ENCODE measurements at places on chromosomes 2 and 18.

- DNase-seq = no peak
Observed at GRCh38 chr2:8408560-8409460, 273.0 kb upstream of the ID2 start.

DNA sequence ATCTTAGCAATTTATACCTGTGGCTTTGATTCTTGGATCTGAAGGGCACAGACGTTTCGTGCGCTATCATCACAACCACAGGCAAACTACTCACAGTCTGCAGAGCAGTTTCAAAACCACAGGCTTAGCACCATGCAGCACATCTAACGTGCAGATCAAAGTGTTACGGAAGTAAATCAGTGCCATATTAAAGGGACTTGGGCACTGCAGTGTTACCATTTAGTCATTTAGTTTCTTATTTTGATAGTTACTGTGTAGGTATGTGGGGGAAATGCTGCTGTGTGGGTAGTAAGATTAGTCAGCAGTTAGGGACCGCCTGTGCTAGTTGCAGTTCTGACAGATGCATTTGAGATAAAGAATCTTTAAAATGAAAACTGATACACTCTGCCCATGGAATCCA lies 384.0 kb downstream of the NBAS start:
- peak; percentile 87 for DNase-seq

DNA sequence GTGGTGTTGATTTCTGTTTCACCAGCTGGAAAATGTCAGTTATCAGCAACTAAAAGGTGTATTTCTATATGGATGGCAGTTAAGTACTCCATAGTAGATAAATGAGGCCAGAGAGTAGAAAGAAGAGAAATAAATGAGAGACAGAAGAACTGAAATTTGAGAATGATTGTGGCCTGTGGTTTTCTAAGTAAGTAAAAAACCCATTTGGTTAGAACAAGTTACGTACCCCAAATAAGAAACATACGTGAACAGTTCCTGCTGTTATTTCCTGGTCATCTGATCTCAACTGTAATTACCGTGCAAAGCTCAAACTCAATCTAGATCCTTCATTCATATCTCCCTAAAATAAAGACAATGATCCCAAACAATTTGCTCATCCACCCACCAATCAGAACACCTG lies 181.3 kb downstream of the PID1 start:
- DNase-seq = peak; percentile 34

DNA sequence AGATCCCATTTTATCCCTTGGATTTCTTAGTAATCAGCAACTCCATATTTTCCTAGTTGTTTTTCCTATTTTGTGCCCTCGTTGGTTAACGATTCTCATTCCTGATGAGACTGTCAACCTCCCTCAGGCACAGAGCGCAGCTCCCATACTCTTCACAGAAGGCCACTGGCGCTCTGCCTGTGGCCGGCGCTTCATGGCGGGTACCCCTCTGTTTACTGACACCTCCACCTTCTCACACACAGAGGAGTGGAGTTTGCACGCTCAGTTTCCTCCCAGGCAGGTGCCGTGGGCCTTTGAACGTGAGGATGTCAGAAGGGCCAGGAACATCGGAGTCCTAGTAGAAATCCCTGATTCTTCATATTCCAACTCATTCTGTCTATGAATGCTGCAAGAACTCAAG lies 139.0 kb downstream of the MBP start:
- no peak for DNase-seq

- no peak for DNase-seq
Observed at GRCh38 chr2:17646838-17647701, 106.5 kb downstream of the SMC6 start.

Measured in astrocyte of the spinal cord (primary cell).